ENCODE measurements at places on chromosomes 1 and 21.

GRCh38 chr1:70863239-70863638, 184.4 kb downstream of the PTGER3 start:
- no peak for DNase-seq

DNA sequence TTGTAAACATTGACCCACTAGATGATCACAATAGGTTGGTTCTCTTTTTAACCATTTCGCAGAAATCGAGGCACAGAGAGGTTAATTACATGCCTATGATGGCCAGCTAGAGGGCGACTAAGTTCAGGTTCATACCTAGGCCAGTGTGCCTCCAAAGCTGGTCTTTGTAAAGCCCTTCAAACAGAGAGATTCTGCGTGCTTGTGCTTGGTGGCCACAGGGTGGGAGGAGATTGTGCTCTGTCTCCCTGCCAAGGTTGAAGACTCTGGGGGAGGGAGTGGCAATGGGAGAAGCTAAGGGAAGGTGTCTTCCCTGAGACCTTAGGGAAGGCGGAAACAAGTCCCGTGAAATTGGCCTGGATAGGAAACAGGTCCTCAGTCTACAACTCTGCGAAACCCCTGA, 59.1 kb upstream of the RBM15 start:
- no peak for DNase-seq

DNA sequence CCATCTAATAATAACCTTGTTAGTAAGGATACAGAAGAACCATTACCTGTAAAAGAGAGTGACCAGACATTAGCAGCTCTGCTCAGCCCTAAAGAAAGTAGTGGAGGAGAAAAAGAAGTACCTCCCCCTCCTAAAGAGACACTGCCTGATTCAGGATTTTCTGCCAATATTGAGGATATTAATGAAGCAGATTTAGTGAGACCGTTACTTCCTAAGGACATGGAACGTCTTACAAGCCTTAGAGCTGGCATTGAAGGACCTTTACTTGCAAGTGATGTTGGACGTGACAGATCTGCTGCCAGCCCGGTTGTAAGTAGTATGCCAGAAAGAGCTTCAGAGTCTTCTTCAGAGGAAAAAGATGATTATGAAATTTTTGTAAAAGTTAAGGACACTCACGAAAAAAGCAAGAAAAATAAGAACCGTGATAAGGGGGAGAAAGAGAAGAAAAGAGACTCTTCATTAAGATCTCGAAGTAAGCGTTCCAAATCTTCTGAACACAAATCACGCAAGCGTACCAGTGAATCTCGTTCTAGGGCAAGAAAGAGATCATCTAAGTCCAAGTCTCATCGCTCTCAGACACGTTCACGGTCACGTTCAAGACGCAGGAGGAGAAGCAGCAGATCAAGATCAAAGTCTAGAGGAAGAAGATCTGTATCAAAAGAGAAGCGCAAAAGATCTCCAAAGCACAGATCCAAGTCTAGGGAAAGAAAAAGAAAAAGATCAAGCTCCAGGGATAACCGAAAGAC, 11.6 kb downstream of the SON start:
- DNase-seq = no peak

GRCh38 chr1:2279210-2279639, 51.1 kb downstream of the SKI start:
- no peak for DNase-seq

DNA sequence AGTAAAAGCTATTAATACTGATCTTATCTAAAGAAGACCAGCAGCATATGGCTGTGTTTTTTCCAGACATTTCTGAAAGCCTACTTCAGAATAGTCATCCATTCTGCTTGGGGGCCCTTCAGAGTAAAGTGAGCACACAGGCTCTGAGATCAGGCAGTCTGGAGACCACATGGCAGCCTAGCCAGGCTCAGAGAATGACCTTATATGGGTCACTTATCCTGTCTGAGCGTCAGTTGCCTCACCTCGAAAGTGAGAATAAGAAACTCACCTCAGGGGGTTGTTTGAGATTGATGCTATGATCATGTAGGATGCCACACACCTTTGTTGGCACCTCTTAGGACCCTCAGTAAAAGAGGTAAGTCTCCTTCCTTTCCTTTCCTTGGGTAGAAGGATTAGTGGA, 270.4 kb downstream of the GRIK1 start:
- no peak for DNase-seq

- no peak for DNase-seq
Observed at GRCh38 chr21:38669186-38669585, 136.5 kb upstream of the ETS2 start.

- DNase-seq = no peak
Observed at GRCh38 chr1:204408074-204408507, 3.5 kb downstream of the PPP1R15B start.

DNA sequence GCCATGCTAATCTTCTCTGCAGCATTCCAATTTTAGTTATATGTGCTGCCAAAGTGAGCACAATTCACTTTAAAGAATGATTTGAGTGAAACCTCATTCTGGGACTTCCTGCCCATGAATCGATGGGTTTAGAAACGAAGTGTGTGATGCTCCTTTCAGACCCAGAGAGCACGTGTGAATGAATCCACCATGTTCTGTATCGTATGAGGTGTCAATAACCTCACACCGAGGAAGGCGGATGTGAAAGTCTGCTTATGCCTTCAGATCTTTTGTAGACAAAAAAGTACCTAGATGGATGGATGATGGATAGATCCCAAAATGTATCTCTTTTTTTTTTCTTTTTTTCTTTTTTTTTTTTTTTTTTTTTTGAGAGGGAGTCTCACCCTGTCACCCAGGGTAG, 13.8 kb downstream of the UBASH3A start:
- DNase-seq = no peak

GRCh38 chr1:216929870-216930582, 206.8 kb upstream of the ESRRG start:
- no peak for DNase-seq

DNA sequence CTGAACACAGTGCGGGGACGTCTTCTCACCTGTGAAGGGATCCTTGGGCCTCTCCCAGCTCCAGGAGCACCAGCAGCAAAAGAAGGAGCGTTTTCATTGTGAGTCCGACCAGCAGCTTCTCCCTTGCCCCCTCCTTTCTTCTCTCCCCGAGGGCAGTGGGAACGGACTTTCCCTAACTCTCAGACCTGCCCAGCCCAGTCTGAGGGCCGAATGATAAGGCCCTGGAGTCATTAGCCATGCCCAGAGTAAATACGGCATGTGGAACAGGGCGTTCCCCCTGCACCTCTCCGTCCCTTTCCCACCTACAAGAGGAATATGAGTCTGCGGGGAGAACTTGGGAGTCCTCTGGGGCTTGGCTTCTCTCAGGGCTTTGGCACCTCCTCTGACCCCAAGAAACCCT, at the start of gene CTSE:
CTSE (minus strand) TSS at position 201 of the 400 bp plus-strand sequence; CDS start at position 97, 104 bp downstream.
- DNase-seq = no peak

DNA sequence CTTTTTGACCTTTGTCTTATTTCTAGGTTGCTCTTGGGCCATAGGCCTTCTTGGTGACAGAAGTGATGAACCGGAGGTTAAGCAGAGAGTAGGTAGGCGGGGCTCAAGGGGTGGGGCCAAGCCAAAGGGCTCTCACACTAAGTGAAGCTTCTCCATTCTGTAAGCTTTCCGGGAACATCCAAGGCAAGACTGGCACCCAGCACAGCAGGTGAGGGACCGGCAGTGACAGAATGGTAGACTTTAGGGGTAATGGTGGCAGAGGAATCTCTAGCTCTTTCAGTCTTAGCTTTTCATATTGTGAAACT, at the start of gene TNFAIP8L2:
TNFAIP8L2 (plus strand) TSS at position 135 of the 305 bp plus-strand sequence. CDS start 2,049 bp downstream, outside the sequence.
- peak; percentile 71 for DNase-seq

DNA sequence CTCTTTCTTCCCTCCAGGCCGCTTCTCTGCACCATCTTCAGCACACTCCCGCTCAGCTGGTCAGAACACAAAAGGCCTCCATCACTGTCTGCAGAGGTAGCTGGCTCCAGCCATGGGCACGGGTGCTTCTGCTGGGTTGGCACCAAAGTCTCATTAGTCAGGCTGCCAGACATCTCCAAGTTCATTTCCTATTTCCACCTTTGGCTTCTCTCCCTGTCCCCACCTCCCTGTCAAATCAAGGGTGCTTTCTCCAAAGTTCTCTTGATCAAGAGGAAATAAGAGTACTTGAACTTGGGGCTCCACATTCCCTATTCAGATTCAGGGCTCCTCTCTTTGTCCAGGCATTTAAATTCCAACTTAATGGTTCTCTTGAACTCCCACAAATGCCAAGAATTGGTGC, 33.9 kb upstream of the GRIK3 start:
- DNase-seq = no peak

DNA sequence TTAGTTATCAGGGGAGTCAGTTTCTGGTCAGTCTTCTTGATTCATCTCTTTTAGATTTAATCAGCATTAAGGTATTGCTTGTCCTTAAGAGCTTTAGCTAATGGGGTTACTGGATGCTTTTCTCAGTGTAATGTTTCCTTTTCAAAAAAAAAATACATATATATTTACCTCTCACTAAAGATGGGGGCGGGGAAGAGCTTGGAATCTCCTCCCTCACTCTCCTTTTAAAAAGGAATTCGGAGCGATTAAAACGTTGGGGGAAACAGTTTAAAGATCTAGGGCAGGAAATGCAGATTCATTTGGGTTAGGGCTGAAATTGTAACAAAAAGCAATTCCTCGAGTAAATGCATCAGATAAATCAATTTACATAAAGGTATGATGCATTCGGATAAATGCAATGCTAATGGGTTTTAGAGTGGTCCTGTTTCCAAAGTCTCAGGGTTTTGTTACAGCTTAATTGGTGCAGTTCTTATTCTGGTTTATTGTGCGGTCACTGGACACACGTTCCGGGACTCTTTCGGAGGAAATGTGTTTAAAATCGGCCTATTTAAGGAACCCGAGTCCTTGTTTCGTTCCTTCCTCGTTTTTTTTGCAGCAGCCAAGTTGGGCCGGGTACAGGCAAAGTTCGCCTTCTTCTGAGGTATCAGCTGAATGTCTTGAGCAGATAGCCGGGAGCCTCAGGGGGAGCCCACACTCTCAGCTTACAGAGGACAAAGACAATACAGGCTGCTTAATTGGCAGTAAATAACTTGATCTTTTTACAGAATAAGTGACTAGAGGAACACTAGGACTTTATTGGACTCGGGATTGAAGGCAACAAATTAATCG, 1.6 kb downstream of the LMO4 start:
- DNase-seq = no peak

- DNase-seq = no peak
Observed at GRCh38 chr1:59360170-59360569, 63.3 kb downstream of the FGGY start.

GRCh38 chr1:201662646-201663045, 123.7 kb downstream of the NAV1 start:
- DNase-seq = no peak

DNA sequence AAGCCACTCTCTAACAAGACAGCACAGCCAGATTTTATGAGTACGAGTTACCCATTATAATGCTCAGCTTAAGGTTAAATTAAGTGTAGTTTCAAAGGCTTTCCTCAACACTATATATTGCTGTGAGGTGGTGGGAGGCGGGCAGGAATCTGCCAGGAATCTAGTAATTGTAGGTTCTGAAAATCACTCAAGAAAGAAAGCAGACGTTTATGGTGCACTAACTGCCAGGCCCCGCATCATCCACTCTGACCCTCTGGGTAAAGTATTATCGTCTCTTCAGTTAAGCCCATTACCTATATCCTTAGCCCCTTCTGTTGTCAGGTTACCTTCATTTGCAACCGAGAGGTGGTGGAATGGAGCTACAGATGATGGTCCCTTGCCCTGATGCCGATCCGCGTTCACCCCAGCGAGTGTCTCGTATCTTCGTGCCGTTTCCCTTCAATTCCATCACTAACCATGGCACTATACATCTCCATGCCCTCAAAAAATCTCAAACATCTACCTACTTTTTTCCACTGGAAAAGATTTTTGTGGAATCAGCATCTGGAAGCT, 12.4 kb downstream of the HMGN1 start:
- DNase-seq = no peak

- no peak for DNase-seq
Observed at GRCh38 chr21:16563116-16563515, 833.3 kb downstream of the USP25 start.

DNA sequence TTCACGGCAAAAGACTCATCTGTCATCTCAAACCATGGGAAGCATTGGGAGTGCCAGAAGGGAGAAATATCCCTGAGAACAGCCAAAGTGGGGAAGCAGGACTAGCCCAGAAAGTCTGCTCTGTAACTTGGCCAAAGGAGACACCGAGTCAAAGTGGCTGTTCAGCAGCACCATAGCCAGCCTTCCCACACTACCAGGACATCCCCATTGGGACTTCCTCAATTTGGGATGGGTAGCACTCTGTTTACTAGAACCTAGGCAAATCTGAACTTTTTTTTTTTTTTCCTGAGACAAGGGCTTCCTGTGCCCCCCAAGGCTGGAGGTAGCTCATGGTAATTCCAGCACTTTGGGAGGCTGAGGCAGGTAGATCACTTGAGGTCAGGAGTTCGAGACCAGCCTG, 93.0 kb downstream of the ENAH start:
- no peak for DNase-seq

DNA sequence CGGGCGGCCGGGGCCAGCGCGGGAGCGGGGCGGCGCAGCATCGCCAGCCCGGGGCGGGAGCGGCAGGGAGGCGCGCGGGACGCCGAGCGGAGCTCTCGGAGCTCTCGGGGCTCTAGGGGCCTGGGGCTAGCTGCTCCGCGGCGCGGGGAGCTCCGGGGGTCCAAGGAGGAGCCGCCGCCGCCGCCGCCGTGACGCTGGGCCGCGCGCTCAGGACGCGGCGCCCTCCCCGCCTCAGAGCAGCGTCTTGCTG, 147 bp downstream of the CLSTN1 start:
- no peak for DNase-seq

DNA sequence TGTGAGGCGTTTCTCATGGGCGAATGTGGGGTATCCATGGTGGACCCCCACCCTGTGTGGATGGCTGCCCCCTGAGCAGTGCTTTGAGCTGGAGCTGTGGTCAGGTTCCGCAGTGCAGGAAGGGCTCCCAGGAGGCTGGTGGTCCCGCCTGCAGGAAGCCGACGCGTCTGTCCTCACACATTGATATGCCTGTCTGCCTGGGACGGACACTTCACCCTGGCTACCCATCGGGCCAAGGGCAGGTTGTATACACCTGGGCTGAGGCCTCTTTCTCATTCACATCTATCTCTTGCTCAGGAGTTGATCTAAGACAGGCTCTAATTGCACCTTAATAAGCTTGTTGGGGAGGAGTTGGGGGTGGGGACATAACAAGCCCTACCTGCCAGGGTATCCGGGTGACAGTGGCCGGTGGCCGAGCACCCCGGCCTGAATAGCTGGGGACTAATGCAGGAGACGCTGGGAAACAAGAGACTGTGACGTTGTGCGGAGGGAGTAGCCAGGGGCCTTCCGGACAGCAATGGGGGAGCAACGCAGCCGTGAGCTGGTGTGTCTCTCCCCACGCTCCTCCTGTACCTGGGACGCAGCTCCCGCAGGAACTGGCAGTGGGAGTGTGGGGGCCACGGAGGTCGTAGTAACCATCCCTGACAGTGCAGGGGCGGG, 21.7 kb downstream of the PDXK start:
- DNase-seq = no peak

DNA sequence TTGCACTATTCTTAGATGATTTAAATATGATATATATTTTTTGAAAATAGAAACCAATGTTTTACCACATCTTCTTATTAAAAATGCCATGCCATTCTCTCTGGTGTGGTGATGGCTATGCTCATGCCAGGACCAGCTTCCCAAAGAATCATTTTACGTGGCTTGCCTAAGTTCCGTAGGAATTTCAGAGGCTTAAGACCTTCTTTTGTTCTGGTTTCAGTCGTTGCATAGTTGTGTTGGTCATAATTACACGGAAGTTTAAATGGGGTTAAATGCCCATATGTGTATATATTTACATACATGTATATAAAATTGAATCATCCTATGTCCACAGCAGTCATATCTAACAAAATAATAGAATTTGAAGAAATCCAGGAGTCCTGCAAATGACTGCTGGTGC, 78.7 kb upstream of the PLPPR5 start:
- DNase-seq = no peak

- no peak for DNase-seq
Observed at GRCh38 chr1:29123887-29124365, at the start of gene TMEM200B. TSS of gene TMEM200B (minus strand) at chr1:29123903. CDS start at chr1:29121828, 2,075 bp downstream.

Measured in stimulated activated CD8-positive, alpha-beta memory T cell treated with anti-CD3 and anti-CD28 coated beads, Interleukin-4, amount 100 ng/mL, for 24 hours (primary cell).